ENCODE measurements at places on chromosomes 5 and 9. TPM values are rescaled to one million over a fixed set of nuclear protein-coding genes. Genes with fewer than 3 reads are reported as not detected.

FGF18 gene
- polyA plus RNA-seq = 0.89 TPM

TAF11L7 gene
- not detected for polyA plus RNA-seq

DNA sequence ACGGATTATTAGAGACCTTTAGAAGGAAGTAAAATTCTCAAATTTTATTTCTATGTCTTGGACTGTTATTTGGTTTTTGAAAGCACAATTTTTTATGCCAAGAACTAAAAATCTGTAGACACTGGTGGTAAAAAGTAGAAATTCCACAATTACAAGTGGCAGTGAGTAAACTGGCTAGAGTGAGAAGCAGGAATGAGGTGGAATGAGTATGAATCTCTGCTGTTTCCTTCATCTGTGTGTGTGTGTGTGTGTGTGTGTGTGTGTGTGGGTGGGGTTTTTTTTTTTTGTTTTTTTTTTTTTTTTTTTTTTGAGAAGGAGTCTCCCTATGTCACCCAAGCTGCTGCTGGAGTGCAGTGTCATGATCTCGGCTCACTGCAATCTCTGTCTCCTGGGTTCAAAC, 94.2 kb downstream of the TLE4 start:
- no peak for DNase-seq

- no peak for DNase-seq
Measured at GRCh38 chr5:79612667-79613198, 492 bp downstream of the TENT2 start.

- DNase-seq = no peak
Measured at GRCh38 chr9:136462664-136463063, 20.2 kb downstream of the SEC16A start.

Data from SK-N-SH (cell line).